Sciatic nerve (tissue), 2 donors: ENCODE measurements at places on chromosomes 13 and 19.

GRCh38 chr13:36193151-36193855 lies 21.1 kb downstream of the SOHLH2 start:
- DNase-seq, result no peak

DNA sequence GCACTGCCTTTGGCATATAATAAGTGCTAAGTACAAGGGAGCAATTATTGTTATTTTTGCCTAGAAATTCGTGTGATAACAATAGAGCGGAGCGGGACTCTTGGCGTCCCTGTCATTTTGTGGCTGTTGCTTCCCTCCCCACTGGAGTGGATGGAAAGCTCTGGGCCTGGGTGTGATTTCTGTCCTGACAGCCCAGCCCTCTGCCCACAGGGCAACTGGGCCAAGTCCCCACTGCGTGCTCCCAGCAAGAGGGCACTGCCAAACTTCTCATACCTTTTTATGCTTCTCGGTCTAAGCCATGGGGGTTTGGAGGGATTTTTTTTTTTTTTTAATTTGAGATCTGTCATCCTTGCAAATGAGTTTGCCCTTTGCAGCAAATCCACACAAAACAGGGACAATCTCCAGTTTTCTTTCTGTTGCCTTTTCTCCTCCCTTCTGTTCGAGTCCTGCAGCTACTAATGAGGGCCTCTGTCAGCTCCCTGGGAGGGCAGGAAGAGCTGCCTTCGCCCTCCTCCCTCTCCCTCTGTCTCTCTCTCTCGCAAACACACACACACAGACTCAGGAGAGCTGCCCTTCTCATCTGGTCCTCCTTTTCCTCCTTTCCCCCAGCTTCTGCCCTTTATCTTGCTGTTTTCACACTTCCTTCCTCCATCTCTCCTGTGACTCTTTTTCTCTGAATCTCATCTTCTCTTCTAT lies 103.9 kb downstream of the DNAJC15 start:
- no peak for DNase-seq

DNA sequence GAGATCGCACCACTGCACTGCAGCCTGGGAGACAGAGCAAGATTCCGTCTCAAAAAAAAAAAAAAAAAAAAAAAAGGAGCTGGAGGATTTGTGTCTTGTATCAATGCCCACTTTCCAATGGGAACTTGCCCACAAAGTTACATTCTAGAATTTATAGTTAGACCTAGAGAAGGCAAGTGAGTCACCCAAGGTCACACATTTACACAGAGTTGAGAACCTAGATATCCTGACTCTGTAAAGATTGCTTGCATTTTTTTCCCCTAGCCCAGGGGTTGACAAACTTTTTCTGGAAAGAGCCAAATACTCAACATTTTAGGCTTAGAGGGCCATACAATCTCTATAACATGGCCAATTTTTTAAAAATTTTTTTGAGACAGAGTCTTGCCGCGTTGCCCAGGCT lies 7.7 kb upstream of the BRD4 start:
- no peak for DNase-seq

DNA sequence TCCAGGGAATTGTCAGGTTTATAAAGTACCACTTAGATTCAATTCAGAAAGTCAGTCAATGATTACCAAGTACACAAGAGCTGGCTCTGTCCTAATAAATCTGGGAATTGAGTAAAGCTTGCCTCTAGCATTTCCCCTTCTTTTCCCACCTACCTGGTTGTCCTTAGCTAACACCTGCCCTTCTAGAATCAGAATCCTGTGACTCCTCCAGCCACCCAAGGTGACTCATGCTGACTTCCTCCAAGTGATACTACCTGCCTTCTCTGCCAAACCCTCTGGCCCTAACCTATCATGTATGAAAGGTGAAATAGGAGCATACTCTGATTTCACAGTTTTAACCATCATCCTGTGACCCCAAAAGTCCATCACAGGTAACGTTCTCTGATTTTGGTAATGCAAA lies 151.2 kb downstream of the DIAPH3 start:
- no peak for DNase-seq

DNA sequence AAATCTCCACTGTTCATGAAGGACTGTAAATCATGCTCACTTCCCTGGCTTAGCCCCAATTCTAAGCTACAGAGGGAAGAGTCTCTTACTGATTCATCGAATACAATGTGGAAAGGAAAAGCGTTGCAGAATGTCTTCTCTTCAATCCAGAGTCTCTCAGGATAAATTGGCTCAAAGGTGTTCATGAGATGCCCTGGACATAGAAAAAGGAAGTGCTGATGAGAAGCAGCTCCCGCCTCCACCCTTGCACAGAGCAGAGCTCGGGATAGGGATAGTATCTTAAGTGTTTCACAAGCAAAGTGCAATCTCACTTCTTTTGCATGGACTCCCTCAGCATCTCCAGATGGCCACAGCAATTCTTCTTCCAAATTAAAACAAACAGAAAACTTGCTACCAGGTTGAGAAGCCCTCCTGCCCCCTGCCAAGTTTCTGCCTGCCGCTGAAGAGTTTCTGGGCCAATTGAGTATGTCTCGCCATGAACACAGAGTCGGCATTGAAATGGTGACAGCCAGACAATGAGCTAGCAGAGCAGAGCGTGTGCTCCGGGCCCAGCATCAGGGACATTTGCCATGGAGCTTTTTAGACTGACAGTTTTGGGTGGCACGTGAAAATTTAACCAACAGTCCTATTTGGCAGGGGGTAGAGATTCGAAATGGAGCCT lies 85.7 kb downstream of the C13orf42 start:
- no peak for DNase-seq

DNA sequence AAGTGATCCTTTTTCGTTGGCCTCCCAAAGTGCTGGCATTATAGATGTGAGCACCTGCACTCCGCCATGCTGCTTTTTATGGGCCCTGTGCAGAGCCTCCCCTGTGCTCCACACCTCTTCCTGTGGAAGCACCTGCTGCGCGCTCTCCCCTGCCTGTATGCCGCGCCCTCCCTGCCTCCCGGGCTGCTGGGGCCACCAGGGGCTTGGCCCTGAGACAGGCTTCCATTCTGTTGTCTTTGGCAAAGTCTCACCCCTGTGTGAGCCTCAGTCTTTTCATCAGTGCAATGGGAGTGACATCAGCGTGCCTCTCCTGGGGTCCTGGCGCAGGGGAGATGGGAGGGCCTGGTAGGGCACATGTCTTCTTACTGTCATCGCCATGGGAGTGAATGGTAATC lies 1.3 kb downstream of the FAM174C start:
- DNase-seq, result no peak

GRCh38 chr19:43623889-43624670 lies 4.7 kb upstream of the ZNF428 start:
- no peak for DNase-seq

- no peak for DNase-seq
Measured at GRCh38 chr13:28012896-28013295, 24.4 kb upstream of the URAD start.

- no peak for DNase-seq
Measured at GRCh38 chr19:58182577-58182988, 278 bp upstream of the ZNF274 start.

- peak; percentile 74 for DNase-seq
Measured at GRCh38 chr19:11247391-11247790, 8.0 kb downstream of the ANGPTL8 start.

- DNase-seq, result no peak
Measured at GRCh38 chr13:105213512-105213911, 1322.0 kb downstream of the EFNB2 start.

- DNase-seq, result no peak
Measured at GRCh38 chr19:36528921-36529518, 949 bp upstream of the ZNF260 start.

DNA sequence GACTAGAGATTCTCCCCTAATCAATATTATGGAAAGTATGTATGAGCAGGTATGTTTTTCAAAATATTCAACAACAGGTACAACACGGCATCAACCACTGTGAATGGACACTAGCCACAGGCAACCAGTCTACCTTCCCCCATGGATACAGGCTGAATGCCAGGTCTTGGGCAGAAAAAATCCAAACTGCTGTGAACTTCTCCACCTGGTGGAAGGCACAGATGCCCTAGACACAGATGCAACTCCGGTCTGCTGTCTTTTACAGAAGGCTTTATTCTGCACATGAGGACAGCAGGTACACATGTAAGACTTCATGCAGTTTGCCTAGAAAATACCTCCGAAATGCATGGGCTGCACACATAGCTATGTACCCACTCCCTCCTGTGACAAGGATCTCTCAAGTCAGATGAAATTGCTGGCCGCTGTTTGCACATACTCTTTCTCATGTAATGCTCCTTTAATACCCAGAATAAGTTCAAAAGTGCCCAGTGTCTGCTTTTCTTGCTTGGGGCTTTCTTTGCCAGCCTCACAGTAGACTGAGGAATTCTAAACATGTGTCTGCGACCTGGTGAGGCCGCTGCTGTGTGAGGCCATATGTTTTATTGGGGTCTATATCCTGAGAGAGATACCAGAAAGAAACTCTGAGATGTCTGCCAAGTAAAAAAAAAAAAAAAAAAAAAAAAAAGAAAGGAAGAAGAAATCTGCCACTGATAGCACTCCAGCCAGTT lies 325.9 kb downstream of the FOXO1 start:
- DNase-seq, result no peak

DNA sequence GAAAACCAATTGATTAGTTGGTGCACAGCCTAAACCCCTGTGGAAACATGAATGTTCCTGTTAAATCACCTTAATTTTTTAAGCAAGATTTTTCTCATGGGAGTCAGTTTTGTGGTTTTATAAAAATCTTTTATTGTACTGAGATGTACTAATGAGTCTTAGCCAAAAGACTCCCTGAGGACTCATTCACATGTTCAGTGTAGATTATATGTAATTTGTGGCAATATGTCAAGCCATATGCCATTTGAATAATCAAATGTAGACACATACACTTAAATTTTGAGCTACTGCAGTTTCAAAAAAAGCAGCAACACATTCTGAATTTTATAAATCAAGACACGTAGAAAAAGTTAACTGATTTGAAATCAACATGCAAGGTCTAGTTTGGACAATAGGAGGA lies 395.2 kb downstream of the MYO16 start:
- no peak for DNase-seq

DNA sequence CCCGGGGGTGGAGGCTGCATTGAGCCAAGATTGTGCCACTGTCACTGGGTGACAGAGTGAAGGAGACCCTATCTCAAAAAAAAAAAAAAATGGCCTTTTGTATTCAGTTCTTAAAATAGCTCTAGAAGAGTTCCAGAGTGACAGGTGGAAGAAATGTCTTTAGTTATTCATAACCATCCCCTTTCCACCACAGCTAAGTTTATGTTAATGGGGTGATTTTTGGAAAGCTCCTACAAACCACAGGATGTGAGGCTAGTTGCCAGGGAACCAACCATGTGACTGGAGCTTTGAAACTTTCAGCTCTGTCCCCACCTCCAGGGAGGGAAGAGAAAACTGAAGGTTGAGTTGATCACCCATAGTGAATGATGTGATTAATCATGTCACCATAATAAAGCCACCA lies 6.9 kb downstream of the ZNF490 start:
- no peak for DNase-seq

DNA sequence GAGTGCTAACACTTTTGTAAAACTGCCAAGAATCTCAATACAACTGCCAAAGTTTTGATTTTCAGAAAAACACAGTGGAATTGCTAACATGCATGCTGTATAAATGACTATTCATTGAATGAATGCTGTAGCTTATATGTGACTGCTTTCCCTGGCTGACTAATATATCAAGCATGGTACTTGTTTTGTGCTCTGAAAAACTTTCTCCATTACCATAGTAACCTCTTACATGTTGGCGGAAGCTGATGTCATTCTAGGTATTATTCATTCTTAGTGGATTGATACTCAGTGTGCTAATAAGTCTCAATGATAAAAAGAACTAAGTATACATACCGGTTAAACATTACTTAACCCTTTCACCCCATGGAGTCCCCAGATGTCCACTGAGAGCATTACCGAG lies 166.1 kb upstream of the MYO16 start:
- no peak for DNase-seq

- DNase-seq, result peak; percentile 79
Measured at GRCh38 chr13:40666933-40667621, 636 bp upstream of the FOXO1 start.

- DNase-seq, result no peak
Measured at GRCh38 chr13:63690672-63691071, 2275.0 kb upstream of the PCDH20 start.

- DNase-seq, result no peak
Measured at GRCh38 chr13:53694814-53695532, 666.4 kb downstream of the OLFM4 start.

DNA sequence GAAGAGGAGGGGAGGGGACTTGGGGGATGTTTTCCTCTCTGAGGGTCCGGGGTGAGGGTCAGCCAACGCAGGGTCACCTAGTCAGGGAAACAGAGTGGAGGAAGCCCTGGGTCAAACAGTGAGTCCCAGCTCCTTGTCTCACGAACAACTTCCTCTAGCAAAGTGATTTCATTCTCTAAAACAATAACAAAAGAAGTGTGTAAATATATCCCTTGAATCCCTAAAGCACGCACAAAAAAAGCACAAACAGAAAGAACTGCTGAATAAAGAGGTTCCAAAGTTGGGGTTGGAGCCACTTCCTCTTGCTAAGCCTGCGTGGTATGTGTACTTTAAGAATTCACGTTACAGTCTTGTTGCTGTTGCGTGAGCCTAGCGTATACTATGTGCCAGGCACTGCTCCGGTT lies 1.5 kb upstream of the C5AR2 start:
- no peak for DNase-seq

GRCh38 chr19:17404621-17405249 lies 695 bp downstream of the BST2 start:
- no peak for DNase-seq

DNA sequence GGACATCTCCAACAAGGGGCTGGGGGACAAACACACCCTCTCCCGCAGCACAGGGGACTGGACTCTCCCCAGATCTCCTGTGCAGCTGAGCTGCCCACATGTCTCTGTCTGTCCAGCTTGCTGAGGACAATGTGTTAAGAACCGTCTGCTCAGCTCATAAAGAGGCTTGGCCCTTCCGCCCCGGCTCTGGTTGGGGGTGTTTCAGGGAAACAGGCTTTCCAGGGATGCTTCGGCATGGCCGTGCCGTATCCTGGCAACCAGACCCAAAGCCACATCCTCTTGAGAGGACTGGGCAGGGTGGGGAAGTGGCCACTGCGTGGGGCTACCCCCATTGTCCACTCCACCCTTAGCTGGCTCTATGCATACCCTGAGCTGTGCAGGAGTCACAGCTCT lies 41.1 kb upstream of the CHST8 start:
- DNase-seq, result no peak

- DNase-seq, result no peak
Measured at GRCh38 chr13:47499358-47500150, 501.5 kb downstream of the SUCLA2 start.

GRCh38 chr13:40345654-40346372 lies 320.6 kb downstream of the FOXO1 start:
- no peak for DNase-seq

- DNase-seq, result no peak
Measured at GRCh38 chr19:47730910-47731309, 14.4 kb upstream of the NOP53 start.

- no peak for DNase-seq
Measured at GRCh38 chr13:90205911-90206310, 1141.6 kb upstream of the MIR17HG start.

GRCh38 chr13:61247149-61247936 lies 168.3 kb downstream of the PCDH20 start:
- no peak for DNase-seq
